Effector memory CD4-positive, alpha-beta T cell (primary cell): ENCODE measurements at places on chromosomes 7 and 10.

DNA sequence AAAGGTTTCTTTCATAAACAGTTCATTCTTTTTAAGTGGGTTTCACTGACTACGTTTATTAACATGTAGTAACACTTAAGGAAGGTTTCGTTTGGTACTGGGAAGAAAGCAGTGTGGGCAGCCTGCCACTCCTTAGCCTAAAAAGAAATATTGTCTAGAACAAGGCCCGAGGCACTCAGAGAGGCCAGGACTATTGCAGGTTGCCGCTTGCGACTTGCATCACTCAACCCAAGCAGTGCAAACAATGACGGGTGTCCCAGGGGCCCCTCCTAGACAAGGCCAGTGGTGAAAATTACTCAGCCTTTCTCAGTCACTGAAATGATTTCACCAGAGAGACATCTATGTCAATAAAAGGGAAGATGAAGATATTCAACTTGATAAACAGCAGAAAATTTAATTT, 243.9 kb downstream of the SNX13 start:
- no peak for DNase-seq

DNA sequence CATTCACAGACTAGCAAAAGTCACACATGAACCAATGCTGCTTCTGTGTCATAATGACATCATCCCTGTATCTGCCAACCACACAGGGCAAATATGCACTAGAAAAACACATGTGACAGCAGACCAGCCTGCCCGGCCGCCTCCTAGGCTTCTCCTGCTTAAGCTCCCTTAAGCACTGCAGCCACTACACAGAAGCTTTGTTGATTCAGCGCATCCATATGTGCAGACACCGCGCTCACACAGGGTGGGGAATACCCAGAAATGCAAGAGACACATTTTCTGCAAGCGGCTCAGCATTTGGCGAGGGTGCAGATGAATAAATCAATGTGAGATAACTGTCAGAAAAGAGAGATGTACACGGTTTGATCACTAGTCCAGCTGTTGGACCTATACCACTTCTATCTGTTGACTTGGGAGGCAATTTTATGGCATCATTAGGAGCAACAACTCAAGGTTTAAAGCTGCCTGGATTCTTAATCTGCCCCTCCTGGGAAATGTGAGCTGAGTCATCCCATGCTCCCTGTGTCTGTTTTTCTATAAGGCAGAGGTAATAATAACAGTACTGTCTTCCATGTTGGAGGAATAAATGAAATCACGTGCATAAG, 33.4 kb downstream of the CPXM2 start:
- DNase-seq, result no peak

DNA sequence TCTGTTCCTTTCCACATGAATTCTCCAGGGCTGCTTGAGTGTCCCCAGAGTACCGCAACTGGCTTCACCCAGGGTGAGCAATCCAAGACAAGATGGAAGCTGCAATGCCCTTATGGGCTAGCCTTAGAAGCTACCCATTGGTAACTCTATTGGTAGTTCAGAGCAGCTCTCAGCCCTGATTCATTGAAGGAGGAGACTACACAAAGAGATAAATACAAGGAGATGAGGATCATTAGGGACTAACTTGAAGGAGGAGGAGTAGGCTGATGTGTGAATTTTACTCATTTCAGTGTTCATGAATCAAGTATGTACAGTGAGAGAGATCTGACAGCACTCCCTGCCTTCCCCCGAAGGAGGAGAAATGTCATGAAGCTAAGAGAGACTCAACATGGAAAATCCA, 124.0 kb downstream of the REEP3 start:
- no peak for DNase-seq

DNA sequence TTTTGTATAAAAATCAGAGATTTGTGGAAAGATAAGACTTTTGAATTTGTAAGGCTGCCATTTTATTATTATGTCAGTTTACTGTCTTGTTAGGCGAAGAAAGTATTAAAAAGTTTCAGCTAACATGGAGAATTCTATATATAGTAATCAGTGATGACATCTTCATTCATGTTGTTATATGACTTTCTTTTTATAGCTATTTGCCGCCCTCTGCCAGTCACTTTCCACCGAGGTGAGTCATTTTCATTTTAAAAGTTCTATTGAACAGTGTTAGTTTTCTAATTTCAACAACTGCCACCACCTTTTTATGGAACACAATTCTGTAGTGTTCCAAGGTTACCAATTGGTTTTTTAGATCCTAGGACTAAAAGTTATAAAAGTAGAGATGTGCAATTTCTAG, 11.8 kb downstream of the CUTC start:
- no peak for DNase-seq

- DNase-seq, result no peak
Observed at GRCh38 chr7:137950263-137950621, 51.6 kb downstream of the CREB3L2 start.

- no peak for DNase-seq
Observed at GRCh38 chr7:156123362-156123761, 311.1 kb upstream of the SHH start.

- DNase-seq, result no peak
Observed at GRCh38 chr7:75652788-75653187, 86.0 kb downstream of the HIP1 start.

GRCh38 chr7:98194672-98195457, 16.4 kb upstream of the BHLHA15 start:
- DNase-seq, result no peak

- DNase-seq, result no peak
Observed at GRCh38 chr10:61465171-61465496, 12.0 kb upstream of the TMEM26 start.

DNA sequence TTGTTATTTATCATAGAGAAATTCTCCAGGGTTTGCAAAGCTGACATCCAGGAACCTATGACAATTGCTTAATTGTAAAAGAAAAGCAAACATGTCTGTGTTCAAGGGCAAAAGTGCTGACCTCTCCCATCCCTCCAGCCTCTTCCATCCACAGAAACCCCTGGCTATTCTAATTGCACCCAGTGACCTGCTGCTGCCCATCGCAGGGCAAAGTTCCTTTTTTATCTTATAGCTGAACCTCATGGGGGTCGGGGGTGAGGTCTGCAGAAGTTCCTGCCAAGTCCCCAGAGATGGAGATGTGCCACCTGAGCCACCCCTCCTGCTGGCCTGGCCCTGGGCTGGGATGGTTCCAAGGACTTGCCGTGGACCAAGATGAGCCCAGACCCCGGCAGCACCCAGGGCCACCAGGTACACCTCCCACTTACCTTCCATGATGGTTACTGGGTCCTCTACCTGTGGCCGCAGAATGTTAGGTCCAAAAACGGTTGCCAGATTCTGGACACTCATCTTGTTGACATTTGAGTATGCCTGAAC, 146.5 kb downstream of the MAPK8 start:
- no peak for DNase-seq
